ENCODE measurements at places on chromosomes 6 and 20.

DNA sequence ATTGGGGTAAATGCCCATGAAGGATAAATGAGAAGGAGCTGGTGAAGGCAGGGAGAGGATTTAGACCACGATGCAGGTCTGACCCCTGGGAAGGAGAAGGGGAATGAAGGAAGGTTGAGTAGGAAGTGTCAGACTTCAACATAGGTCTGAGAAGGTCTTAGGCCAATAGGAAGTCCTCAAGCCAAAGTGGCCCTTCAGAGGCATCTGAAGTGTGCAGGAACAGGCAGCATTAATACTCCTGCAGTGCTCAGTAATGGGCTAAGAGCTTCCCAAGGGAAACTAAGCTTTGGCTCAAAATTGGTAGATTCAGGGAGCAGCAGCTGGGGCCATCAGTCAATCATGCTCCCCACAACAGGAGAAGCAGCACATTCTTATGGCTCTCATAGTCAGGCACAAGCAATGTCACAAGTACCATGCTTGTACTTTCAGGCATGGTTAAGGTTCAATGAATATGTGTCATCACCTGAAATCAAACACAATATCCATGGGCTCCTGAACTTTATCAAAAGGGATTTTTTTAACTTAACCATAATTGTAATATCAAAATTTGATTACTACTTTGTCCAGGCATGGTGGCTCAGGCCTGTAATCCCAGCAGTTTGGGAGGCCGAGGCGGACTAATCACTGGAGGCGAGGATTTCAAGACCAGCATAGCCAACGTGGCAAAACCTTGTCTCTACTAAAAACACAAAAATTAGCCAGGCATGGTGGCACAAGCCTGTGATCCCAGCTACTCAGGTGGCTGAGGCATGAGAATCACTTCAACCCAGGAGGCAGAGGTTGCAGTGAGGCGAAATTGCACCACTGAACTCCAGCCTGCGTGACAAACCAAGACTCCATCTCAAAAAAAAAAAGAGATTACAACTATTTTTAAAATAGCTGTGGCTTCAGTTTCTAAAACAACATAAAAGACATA is 9.9 kb downstream of the RALGAPA2 start:
- DNase-seq: no peak

GRCh38 chr6:102488729-102489128 is 1095.2 kb downstream of the GRIK2 start:
- no peak for DNase-seq

DNA sequence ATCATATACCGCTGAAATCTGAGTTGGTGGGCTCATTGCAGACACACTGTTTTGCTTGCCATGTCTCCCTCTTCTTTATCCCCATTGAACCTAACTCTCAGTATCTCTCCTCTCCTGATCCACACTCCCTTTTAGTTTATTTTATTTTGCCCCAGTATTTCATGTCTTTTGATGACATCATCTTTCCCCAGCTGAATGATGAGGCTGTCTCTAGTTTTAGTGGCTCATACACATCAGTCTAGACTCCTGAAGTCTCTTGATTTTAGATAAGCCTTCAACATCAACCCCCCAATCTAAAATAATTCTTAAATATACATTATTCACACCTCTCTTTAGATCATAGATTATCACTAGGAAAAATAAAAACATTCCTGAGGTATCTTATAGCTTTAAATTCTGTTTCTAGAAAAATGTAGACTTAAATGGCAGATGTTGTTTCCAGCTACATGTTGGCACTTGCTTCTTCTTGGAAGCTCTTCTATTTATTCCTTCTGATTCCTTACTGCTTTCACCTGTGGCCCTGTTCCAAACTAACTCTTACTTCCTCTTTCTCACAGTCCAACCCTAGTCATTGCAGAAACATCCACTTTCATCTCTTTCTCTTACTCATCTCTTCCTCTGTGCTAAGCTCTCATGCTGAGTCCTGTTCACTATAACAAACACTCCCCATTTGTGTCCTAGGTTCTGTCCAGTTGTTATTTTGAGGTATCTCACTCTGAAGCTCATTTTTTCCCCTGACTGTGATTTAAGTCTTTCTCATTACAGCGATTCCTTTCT is 191.9 kb upstream of the SLC35B3 start:
- no peak for DNase-seq

- DNase-seq: no peak
Measured at GRCh38 chr20:2340136-2340535, 40.6 kb upstream of the TGM6 start.

- DNase-seq: no peak
Measured at GRCh38 chr6:52672412-52673025, 1.6 kb downstream of the TMEM14A start.

DNA sequence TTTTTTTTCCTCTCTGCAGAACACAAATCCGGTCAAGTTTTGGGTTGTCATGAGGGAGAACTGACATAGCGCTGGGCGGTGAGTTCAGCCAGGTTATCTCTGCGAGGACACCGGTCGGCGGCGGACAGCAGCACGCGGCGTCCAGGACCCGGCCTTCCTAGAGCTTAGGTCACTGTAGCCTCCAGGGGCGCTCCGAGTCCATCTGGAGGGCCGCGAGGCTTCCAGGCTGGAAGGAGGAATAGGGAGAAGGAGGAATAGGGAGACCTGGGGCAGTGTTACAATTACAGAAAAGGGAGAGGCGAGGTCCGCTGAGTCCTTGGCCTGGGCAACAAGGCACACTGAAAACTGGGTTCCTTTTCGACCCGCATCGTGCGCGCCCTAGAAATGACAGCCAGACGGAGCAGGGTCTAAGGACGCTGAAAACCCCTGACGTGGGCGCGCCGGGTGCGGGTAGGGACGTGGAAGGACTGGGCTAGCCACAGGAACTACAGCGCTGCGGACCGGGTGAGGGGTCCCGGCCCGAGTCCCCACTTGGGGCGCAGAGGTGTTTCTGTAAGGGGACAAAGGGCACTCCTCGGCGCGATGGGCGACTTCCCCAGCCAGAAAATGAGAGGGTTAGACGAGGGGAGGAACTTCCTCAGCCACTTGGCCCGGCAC is 536 bp upstream of the FNDC1 start:
- no peak for DNase-seq

DNA sequence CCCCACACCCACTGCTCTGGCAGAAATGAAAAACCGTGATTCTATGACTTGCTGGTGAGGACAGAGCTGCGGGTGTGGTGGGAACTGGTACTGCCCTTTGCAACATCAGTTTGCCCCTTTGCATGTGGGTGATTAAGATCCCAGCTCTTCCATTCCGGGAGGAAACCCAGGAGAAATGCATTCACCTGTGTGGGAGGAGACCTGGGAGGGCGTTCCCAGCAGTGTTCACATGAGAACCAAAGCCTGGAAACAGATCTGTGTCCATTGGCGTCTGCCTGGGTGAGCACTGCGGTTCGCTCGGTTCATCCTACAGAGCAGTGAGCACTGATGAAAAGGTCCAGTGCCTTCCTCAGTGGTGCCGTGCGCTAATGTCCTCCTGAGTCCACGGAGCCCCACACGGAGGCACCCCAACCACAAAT is 89.7 kb downstream of the SMOC2 start:
- DNase-seq: no peak

DNA sequence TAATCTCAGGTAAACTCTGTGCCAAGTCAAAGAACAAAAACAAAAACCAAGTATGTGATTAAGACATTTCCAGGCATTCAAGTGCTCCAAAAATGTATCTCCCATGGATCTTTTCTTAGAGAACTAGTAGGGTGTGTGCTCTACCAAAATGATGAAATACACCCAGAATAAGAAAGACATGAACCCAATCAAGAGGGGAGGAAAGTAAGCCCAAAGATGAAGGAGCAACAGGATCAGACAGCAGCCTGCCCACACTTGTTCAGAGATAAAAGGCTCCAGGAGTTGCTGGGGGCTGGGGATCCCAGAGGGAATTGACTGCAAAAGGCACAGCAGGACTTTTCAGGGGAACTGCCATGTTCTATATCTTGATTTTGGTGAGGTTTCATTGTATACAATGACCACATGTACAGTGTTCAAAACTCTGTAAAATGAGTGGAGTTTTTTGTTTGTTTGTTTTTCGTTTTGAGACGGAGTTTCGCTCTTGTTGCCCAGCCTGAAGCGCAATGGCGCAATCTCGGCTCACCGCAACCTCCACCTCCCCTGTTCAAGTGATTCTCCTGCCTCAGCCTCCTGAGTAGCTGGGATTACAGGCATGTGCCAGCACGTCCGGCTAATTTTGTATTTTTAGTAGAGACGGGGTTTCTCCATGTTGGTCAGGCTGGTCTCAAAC is 24.4 kb downstream of the GCM1 start:
- no peak for DNase-seq

DNA sequence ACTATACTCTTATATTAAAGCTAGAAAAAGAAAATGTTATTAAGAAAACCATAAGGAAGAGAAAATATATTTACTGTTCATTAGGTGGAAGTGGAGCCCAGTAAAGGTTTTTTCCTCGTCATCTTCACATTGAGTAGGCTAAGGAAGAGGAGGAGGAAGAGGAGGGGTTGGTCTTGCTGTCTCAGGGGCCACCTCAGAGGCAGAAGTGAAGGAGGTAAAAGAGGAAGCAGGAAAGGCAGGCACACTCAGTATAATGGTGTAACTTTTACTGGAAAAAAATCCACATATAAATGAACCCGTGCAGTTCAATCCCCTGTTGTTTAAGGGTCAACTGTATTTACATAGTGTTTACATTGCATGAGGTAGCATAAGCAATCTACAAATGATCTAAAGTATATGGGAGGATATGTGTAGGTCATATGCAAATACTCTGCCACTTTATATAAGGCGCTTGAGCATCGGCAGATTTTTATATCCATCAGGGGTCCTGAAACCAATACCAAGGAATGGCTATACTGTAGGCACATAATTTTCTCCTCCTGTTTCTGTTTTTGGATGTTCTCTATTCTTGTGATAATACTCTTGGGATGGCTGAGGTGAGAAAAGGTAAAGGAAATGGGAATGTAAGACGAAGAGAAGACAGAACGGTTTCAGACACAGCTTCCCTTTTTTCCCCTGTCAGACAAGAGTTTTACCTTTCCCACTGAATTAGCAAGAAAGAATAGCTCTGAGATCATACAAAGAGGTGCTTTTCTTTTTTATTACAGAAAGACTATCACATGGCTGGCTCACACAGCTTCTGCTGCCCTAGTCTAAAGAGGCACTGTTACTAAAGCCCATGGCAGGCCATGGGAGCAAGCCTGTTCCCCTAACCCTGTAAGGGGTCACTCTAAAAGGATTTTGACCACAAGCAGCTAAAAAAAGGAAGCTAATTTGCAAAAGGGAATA is 59.9 kb downstream of the NUDT3 start:
- DNase-seq: no peak

GRCh38 chr6:166598441-166599138 is 12.1 kb upstream of the RAMACL start:
- no peak for DNase-seq

DNA sequence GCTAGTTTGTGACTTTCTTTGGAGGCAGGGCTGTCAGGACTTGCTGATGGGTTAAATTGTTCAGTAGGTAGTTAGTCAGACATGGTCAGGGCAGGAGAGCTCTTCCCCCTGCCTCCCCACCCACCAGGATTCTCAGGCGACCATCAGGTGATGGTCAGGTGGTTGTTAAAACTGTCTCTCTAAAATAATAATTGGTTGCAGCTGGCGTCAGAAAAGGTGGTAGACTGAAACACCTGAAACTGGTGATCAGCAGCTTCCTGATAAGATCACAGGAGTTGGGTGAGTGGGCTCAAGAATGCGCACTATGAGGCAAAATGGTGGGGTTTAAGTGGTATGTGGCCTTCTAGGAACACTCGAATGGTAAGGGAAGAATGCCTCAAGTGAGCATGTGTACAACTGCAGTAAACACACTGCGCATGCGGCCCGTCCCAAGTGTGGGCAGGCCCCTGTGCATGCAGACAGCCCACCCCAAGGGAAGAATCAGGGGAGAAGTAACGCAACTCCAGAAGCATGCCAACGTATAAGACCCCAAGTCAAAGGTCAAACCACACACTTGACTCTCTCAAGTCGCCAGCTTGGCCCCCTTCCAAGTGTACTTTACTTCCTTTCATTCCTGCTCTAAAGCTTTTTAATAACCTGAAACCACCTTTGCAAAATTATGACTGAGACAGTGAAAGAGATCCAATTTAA is 7.9 kb upstream of the BLCAP start:
- DNase-seq: no peak

GRCh38 chr6:15346315-15346714 is 100.4 kb downstream of the JARID2 start:
- DNase-seq: no peak

GRCh38 chr6:34928220-34928619 is 39.2 kb downstream of the ANKS1A start:
- no peak for DNase-seq

- DNase-seq: no peak
Measured at GRCh38 chr6:88562353-88563276, 396.5 kb upstream of the CNR1 start.

GRCh38 chr6:159654483-159655098 is 38.5 kb downstream of the SOD2 start:
- DNase-seq: no peak

DNA sequence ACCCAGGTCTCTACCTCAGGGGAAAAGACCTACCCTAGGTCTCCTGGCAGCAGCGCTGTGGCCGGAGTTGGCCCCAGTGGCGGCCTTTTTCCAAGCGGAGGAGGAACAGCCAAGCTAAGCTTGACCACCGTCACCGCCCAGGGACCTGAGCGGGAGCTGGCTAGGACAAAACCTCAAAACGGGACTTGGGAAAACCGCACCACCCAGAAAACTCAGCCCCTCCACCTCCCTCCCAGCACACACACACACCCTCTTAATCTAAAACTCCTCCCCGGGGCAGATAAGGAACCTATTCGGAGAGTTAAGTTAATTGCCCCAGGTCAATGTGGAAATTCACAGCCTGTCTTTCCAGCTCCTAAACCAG is 2.7 kb upstream of the TRERF1 start:
- DNase-seq: no peak

GRCh38 chr20:17916433-17916891 is 52.1 kb downstream of the SNX5 start:
- no peak for DNase-seq

- no peak for DNase-seq
Measured at GRCh38 chr6:156866220-156867015, 89.2 kb downstream of the ARID1B start.

GRCh38 chr6:146636481-146636880 is 37.7 kb downstream of the ADGB start:
- no peak for DNase-seq

GRCh38 chr20:59350330-59351156 is 50.1 kb downstream of the EDN3 start:
- DNase-seq: no peak

All from stimulated activated CD4-positive, alpha-beta T cell treated with anti-CD3 and anti-CD28 coated beads, Interleukin-1b, Interleukin-23, amount 100 ng/mL, for 1 hour (primary cell).